Activated T-cell treated with anti-CD3 and anti-CD28 coated beads for 4 hours (primary cell): ENCODE measurements at places on chromosomes 12 and 14.

GRCh38 chr12:15556411-15557102 is 232.6 kb downstream of the EPS8 start:
- no peak for DNase-seq

- no peak for DNase-seq
These were observed 176.0 kb upstream of the PELI2 start for GRCh38 chr14:55942076-55942654.

DNA sequence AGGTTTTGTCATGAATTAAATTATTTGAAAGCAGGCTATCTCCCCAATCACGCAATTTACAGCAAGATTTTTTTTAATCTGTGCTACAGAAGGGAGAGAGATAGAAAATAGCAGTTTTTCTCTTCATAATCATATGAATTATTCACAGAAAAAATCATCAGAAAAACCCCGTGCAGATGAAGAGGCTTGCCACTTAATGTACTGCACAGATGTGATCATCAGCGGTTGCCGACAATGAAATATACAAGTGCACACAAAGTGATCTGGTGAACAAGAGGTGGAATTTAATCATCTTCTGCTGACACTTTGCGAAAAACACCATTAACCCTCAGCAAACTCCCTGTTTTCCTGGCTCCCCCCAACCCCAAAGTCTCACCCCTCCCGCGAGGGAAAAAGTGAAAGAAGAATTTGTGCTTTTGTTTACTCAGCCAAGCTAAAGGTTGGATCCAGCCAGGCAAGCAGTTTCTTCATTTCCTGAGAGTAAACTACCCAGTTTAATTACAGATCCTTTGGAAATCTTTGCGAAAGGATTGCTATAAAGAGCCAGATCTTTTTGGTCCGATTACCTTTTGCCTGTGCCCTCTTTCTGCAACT is 3.1 kb upstream of the LMO3 start:
- DNase-seq, result no peak

- DNase-seq, result no peak
These were observed 112.1 kb downstream of the ADGRD1 start for GRCh38 chr12:131065801-131066200.

DNA sequence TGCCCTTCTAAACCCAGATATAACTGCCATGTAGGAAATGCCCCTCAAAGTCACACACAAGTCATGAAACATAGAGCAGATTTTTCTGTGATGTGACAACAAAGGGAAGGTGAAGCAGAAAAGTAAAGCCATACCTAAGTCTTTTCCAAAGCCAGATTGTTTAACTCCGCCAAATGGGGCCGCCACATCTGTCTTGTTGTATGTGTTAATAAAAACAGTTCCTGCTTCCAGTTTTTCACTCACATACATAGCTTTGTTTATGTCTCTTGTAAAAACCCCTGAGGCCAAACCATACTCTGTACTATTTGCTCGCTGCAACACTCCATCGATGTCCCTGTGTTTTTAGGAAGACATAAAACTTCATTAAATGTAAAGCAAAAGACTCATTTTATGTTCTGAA is 40.3 kb downstream of the NOPCHAP1 start:
- no peak for DNase-seq

GRCh38 chr12:48996794-48997718 is 2.1 kb downstream of the DDN start:
- no peak for DNase-seq

GRCh38 chr14:51168215-51168613 is 71.8 kb upstream of the TMX1 start:
- no peak for DNase-seq

DNA sequence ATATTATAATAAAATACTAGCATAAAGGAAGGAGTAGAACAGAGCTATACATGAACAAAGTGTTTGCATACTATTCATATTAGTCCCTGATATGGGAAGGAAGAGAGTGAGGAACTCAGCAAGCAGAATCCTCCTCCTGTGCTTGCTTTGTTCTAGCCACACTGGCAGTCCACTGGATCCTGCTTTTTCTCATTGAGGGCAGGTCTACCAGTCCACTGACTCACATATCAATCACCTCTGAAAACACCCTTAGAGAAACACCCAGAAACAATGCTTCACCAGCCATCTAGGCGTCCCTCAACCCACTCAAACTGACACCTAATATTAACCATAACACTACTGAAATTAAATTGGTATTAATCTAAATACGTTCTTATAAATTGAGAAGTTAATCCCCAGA is 1861.7 kb upstream of the SEL1L start:
- no peak for DNase-seq

DNA sequence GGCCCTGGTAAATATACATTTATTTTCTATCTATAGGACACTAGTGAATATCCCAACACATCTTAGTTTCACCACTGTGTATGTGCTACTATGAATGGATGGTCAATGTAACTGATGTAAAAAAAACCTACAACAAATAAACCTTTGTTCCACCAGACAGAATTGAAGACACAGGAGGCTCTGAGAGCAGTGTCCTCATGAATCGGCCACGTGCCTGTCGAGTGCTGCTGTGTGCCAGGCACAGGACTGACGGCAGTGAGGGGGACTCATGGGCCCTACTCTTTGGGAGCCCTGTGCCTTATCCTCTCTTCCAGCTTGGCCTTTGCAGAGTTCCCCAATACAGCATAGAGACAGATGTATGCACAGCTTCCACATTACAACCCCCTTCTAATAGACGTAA is 18.2 kb downstream of the CINP start:
- DNase-seq, result no peak

DNA sequence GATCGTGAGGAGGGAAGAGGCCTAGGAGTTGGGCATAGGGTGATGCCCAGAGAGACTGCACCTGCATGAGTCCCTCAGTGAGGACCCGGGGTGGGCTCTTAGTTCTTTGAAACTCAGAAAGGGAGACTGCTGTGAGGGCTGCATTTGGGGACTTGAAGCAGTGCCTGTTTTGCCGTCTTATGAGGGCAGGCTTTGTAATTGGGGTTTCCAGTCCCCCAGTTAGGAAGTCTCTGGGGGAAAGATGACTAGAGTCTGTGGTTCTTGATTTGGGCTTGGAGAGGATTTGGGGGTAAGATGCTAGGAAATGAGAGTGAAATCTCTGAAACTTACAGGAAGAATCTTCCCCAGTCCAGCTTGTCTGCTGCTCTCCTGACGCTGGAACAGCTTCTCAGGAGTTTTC is 99.6 kb downstream of the ARF6 start:
- no peak for DNase-seq

- no peak for DNase-seq
These were observed 1922.3 kb upstream of the FLRT2 start for GRCh38 chr14:83607682-83608081.

DNA sequence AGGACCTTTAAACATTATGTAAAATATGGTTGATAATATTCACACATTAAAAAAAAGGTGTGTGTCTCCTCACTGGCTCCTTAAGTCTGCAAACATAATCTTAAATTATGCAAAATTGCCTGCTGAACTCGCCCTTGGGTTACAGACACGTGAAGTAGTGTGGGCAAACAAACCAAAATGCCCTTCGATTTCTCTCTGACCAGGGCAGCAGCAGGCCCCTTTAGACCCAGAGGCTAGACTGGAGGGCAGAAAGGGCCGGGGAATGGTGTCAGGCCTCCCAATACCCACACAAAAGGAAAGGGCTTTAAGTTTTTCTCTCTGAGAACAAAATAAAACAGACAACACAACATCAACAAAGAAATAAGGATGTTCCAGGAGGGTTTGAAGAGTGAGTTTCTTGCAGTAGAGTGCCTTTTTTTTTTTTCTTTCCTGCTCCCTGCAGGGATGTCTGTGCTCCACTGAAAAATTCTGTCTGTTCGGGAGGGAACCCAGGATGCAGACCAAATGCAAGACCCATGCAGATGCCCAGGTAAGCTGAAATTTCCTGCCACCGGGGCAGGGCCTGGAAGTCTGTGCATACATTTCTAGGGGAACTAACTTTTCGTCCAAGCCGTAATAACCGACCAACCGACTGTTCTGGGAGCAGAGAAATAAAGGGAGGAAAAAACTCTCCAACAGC is 1.7 kb downstream of the TBX3 start:
- DNase-seq, result no peak

- no peak for DNase-seq
These were observed 1.3 kb downstream of the KSR2 start for GRCh38 chr12:117967512-117967911.

DNA sequence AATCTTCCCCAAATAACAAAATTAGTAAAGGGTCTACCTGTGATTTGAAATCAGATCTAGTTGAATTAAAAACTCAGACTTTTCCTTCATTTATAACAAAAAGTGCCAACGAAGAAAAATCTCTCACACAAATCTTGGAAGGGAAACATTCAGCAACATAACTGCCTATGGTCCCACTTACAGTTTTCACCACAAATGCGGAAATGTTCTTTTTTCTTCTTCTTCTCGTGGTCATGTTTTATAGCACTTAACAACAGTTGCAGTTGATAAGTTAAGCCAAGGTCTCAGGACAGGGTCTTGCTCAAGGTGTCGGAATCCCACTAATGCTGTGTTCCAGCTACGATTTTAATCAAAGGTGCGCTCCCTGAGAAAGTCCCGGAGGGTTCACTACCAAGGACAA is 10.1 kb downstream of the RNASE6 start:
- DNase-seq, result no peak

DNA sequence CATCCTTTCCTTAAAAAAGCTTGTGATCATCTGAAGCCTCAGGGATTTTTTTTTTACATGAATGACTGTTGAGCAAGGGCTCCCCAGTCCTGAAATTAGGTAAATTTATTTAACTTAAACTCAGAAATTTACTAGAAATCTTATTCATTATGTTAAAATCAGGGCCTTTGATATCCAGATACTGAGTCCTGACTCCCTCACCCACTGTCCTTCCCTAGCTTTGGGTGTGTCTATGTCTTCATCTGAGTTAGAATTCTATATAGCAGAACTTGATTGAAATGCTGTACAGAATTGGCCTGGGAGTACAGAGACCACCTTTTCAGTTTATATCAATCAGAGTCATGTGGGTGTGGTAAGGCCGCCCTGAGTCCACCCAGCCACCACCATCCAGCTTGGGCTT is 260.0 kb downstream of the CACNA1C start:
- DNase-seq, result no peak

- DNase-seq, result no peak
These were observed 16.5 kb downstream of the TMEM30B start for GRCh38 chr14:61264651-61265050.

- DNase-seq, result no peak
These were observed 610 bp downstream of the C14orf132 start for GRCh38 chr14:96039633-96040311.

- DNase-seq, result no peak
These were observed 12.6 kb downstream of the BTBD6 start for GRCh38 chr14:105260959-105261358.

DNA sequence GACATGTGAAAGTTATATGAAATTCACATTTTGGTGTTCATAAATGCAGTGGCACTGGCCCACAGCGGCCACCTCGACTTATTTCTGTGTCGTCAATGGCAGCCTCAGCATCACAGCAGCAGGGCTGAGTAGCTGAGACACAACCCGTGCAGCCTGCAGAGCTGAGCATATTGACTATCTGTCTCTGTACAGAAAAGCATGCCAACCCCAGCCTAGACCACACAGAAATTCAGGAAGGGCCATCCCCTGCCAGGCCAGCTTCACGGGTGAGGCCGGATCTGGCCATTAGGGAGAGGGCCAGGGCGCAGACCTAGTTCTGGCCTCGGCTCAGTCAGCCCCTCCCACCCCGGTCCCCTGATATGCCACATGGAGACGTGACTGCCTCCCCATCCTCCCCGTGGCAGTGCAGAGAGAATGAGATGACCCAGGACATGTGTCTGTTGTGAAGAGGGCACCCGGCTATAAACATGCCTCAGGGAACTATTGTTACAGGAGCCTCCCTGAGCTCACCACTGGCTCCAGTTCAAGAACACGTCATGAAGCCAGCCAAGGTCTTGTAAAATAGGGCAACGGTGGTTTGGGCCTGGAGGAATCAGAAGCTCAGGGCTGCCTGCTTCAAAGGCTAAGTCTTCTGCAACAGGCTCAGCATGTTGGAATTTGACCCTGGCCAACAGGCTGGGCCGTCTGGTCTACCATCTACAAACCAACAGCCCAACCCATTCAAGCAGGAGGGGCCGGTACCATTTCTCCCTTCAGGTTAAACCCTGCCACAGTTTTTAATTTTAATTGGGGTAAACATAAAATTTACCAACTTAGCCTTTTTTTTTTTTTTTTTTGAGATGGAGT is 25.5 kb downstream of the SCARB1 start:
- no peak for DNase-seq

GRCh38 chr12:4833524-4833923 is 76.2 kb upstream of the KCNA1 start:
- no peak for DNase-seq

DNA sequence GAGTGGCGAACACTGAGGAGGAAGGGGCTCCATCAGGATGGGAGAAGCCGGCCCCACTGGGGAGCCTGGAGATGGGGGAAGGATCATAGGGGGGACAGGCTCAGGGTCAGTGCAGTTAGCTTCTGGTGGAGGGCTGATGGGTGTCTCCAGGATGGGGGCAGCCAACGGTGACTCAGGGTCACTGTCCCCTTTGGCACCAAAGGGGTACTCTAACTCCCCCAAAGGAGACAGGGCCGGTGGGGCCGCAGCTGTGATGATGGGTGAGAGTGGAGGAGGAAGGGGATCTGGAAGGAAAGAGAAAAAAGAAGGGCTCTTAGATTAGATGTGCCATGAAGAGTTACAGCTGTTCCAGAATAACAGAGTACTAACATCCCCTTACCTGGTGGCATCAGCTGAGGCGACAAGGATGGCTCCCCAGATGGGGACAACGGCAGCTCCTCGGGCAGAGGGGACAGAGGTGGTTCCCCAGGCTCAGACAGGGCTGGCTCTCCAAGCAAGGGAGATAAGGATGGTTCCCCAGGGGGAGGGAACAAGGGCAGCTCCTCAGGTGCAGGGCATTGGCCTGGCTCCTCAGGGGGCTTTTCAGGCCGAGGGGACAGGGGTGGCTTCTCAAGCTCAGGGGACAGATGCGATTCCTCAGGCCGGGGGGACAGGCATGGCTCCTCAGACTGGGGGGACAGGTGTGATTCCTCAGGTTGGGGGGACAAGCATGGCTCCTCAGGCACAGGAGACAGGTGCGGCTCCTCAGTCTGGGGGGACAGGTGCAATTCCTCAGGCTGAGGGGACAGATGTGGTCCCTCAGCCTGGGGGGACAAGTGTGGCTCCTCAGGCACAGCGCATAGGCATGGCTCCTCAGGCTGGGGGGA is 9.9 kb downstream of the KMT2D start:
- DNase-seq, result no peak
